ENCODE measurements at places on chromosomes 13 and 19.

DNA sequence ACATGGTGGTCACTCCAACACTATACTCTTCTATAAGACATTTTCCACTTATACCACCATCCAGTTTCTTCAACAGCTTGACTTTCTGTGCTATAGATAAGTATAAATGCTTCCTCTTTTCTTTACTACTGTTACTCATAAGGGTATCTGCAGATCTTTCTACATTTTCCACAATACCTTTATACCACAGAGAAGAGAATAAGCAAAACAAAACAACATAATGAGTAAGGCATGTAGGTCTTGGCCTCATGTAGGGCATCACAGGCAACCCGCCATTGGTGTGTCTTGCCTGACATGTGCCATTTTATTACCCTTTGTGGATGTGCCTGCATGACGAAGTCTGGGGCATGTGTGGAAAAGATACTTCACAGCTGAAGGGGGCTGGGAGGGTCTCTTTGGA, 265.3 kb upstream of the STARD13 start:
- no peak for DNase-seq

DNA sequence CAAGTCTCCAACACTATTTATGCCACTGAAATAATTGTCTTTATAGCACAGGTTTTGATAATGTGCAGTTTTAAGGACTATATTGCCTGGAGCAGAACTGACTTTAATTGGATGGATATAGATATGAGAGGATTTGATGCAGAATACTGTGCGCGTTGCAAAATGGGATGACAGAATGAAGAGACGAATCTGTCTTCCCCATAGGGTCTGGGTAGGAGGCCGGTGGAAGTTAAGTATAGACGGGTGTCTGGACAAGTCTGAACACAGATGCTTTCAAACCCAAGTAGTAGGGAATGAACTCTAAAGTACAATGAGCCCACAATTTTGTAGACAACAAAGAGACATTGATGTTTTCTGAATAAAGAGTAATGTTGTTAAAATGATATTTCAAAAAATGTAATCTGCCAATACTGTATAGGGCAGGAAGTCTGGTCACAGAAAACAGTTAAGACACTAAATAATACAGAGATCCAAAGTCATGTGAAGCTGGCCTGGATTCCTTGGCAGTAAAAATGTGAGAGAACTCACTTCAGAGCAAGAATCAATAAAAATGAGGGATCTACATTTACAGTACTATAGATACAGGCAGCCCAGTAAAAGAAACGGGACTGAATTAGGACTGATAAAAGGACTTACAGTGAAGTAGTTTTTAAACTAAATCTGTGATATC, 125.5 kb downstream of the ENOX1 start:
- DNase-seq = no peak

GRCh38 chr19:57071444-57071843, 48.3 kb upstream of the USP29 start:
- no peak for DNase-seq

DNA sequence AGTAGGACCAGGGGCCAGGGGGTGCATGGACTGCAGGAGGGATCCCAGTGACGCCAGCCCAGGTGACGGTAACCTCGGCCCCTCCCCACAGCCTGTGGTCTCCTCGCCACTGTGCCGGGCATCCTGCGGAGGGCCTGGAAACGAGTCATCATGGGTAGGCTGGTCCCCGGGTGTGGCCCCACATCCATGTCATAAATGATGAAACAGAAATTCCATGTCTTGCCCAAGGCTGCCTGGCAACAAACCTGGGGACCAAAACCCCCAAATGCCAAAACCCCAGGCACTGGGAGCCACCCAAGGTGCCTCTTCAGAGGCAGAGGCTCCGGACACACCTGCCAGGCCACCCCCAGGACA, 20.9 kb downstream of the MAP2K2 start:
- DNase-seq = no peak

- DNase-seq = no peak
Observed at GRCh38 chr19:32129141-32129540, 216.3 kb upstream of the ZNF507 start.

GRCh38 chr19:3465552-3465951, 14.8 kb downstream of the SMIM24 start:
- DNase-seq = no peak

- DNase-seq = no peak
Observed at GRCh38 chr13:74299721-74300120, 165.5 kb upstream of the KLF12 start.

DNA sequence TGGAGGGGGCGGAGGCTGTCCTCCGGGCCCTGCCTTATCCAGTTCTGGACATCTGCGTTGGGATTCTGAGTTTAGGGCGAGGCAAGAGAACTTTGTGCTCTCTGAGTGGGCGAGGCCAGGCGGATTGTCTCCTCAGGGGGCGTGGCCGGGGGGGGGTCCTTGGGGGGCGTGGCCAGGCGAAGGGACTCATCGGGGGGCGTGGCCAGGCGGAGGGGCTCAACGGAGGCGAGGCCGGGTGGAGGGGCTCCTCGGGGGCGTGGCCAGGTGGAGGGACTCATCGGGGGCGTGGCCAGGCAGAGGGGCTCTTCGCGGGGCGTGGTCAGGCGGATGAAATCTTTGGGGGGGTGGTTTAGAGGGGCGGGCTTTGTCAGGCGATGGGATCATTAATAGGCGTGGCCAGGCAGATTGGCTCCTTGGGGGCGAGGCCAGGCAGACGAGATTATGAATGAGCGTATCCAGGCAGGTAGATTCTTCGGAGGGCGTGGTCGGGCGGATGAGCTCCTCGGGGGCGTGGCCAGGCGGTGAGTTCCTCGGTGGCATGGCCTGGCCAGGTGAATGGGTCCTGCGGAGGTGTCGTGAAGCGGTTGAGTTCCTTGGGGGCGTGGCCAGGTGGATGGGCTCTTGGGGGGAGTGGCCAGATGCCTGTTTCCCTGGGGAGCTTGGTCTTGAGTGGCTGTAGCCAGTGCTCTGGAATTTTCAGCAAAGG, 10.3 kb upstream of the CACNG7 start:
- no peak for DNase-seq

- no peak for DNase-seq
Observed at GRCh38 chr19:55473225-55474012, 3.0 kb upstream of the ZNF628 start.

DNA sequence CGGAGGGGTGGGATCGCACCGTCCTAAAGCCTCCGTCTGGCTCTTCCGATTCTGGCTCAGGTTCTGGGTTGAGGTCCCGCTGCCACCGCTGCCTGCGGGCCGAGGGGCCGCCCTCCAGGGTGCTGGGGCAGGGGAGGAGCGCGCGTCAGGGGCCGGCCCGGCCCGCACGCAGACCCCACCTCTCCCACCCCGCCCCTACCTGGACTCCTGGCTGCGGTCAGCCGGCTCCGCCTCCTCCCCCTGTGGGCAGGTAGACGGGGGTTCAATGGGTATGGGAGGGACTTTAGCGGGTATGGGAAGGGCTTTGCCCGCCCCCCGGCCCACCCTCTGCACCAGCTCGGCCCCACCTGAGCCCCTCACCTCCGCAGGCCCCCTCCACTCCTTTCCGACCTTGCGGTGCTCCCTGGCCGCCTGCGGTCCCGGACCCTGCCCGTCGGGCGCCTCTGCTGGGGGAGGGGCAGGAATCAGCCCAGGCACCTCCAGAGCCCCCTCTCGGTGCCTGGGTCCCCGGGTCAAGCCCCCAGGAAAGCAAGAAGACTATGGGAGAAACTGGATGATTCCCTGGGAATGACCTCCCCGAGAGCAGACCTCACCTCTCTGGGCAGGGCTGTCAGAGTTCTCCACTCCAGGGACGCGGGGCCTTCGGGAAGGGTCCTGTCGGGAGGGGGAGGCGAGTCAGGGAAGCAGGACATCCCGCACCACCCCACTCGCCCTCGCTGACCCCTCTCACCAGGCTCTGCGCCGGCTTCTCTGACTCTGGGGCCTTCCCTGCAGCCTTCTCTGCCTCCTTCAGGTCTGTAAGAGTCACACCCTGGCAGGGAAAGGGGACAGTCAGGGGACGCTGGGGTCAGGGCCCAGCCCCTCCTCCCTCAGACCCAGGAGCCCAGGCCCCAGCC, 17.0 kb downstream of the EPS8L1 start:
- no peak for DNase-seq

DNA sequence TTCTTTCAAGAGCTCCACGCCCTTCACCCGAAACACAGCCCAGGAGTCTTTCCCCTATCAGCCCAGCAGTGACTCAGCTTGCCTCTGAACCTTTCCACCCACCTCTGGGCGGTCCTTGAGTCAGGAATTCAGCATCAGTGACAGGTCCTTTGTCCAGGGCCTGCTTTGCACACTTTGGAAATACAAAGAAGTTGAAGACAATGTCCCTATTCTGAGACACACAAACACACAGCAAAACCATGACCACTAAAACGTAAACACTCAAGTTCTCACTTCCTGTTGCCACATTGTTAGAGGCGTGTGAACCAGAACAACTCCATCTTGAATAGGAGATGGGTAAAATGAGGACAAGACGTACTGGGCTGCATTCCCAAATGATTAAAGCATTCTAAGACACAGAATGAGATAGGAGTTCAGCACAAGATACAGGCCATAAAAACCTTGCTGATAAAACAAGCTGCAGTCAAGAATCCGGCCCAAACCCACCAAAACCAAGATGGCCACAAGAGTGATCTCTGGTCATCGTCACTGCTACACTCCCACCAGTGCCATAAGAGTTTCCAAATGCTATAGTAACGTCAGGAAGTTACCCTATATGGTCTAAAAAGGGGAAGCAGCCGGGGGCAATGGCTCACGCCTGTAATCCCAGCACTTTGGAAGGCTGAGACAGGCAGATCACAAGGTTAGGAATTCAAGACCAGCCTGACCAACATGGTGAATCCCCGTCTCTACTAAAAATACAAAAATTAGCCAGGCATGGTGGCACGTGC, 49.2 kb upstream of the ATP12A start:
- DNase-seq = no peak

- DNase-seq = no peak
Observed at GRCh38 chr19:53813996-53814395, 10.1 kb downstream of the NLRP12 start.

GRCh38 chr19:43983544-43983911, 460 bp upstream of the ZNF155 start:
- no peak for DNase-seq

- DNase-seq = no peak
Observed at GRCh38 chr19:49473868-49474541, at the start of gene FLT3LG. TSS of gene FLT3LG (plus strand) at chr19:49474215. CDS start at chr19:49474640, 425 bp downstream.

DNA sequence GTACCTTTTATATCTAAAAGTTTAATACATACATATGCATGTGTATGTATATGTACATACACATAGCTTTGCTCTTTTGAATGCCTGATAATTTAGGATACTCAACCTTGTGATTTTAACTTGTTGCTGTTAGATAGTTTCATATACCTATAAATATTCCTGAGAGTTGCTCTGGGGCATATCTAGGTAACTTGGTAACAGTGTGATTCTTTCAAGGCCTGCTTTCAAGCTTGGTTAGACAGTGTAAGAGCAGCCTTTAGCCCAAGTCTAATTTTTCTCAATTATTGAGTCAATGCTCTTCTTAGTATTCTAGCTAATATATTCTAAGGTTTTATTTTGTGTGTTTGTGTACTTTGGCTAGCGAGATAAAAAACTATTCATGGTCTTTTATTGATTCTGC, 762.1 kb upstream of the MIR17HG start:
- DNase-seq = no peak

- DNase-seq = no peak
Observed at GRCh38 chr19:42246143-42246921, 3.9 kb upstream of the GSK3A start.

GRCh38 chr19:29118389-29118788, 94.6 kb downstream of the UQCRFS1 start:
- no peak for DNase-seq

DNA sequence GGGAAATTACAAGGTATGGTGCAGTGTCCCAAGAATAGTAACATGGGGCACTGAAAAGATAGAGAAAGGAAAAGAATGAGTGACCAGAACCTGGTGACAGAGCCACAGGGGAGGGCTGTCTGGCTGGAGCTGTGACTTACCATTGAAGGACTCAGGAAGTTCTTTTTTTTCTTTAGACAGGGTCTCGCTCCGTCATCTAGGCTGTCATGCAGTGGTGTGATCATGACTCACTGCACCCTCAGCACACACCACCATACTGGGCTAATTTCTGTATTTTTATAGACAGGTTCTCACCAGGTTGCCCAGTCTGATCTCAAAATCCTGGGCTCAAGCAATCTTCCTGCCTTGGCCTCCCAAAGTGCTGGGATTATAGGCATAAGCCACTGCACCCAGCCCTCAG, 8.8 kb upstream of the CPB2 start:
- no peak for DNase-seq

DNA sequence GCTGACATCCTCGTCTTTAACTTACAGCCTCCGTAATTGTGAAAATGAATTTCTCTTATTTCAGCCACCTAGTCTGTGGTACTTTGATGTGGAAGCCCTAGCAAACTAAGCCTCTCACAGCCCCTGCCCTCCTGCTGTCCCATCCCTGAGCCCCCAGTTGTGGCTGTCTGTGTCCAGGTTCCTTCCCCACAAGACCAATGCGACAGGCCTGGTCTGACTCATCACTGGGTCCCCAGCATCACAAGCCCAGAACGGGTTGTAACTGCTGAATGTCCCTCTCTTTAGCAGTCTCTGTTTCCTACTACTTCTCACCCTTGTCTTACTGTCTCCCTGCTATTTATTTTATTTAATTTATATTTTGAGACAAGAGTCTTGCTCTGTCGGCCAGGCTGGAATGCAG, 5.7 kb downstream of the POU2F2 start:
- DNase-seq = no peak

- DNase-seq = no peak
Observed at GRCh38 chr13:35765941-35766340, 289.5 kb upstream of the MAB21L1 start.

DNA sequence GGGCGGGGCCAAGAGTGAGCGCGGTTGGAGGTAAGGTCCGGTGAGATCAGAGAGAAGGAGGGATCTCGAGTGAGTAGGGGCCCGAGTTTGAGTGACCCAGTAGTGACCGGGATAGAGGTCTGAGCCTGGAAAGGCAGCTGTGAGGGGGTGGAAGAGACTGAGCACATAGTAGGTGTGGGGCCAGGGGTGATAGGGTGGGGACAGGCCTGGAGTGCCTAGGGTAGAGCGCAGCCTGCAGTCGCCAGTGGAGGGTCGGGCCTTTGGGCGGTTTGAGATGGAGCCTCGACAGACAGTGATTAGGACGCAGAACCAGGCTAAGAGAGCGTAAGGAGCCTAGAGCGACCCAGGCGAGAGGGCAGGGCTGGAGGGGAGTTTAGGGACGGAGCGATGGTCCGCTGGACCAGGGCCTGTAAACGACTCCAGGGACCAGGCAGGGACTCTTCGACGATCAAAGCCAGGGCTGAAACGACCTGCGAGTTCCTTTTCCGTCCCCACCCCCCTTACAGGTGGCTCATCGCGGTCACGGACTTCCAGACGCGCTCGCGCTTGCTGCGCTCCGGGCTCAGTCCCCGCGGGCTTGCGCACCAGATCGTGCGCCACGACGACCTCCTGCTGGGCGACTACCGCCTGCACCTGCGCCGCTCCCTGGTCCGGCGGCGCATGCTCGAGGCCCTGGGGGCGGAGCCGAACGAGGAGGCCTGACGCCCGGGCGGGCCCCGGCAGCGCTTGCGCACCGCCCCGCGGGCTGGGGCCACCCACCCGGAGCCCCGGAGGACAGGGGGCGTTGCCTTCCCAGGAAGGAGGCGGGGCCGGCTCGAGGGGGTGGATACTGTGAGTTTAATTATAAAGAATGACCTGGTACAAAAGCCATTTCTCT, 9.4 kb downstream of the C19orf81 start:
- no peak for DNase-seq

Data from fibroblast of skin of left biceps (primary cell).